Stimulated activated CD4-positive, alpha-beta T cell treated with anti-CD3 and anti-CD28 coated beads, TNF-alpha, amount 100 ng/mL, for 1 hour (primary cell): ENCODE measurements at places on chromosomes 2 and 18.

- DNase-seq: no peak
Measured at GRCh38 chr2:73089270-73090030, 17.9 kb upstream of the SFXN5 start.

DNA sequence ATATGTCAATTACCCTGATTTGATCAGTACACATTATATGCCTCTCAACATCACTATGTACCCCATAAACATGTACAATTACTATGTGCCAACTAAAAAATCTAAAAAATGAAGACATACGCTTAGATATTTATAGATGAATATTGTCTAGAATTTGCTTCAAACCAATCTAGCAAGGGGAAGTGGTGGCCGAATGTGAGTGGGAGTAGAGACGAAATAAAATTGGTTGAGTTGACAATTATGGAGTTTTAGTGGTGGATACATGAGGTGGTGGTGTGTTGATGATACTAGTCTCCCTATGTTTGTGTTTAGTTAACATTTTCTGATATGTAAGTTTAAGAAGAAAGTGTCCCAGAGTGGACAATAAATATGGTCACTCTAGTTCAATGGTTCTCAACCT lies 49.0 kb downstream of the SDC1 start:
- DNase-seq: no peak

- DNase-seq: no peak
Measured at GRCh38 chr2:177161741-177162460, 50.7 kb upstream of the HNRNPA3 start.

- DNase-seq: no peak
Measured at GRCh38 chr18:57974585-57975265, 69.3 kb upstream of the NEDD4L start.

DNA sequence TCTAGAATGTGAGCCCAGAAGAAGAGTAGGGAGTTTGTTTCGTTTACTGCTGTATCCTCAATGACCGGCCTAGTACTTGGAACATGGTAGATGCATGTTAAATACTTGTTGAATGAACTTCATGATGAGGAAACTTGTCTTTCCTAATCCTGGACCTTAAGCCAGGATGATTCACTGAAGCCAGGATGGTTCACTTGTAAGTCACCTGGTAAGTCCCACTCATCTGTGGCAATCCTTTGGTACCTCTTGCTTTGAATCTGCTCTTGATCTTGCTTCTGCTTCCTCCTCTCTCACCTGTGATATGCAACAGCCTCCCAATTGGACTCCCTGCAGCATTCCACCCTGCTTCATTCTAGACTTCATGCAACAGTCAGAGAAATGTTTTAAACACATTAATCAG lies 43.6 kb downstream of the QPCT start:
- no peak for DNase-seq

- no peak for DNase-seq
Measured at GRCh38 chr2:207133458-207133819, 32.3 kb downstream of the KLF7 start.

- no peak for DNase-seq
Measured at GRCh38 chr2:109499566-109499965, 114.2 kb downstream of the SEPTIN10 start.
